Lower lobe of right lung (tissue), 2 donors: ENCODE measurements at places on chromosomes 11 and 22. TPM values are rescaled to one million over a fixed set of nuclear protein-coding genes. Genes with fewer than 3 reads are reported as not detected.

DNA sequence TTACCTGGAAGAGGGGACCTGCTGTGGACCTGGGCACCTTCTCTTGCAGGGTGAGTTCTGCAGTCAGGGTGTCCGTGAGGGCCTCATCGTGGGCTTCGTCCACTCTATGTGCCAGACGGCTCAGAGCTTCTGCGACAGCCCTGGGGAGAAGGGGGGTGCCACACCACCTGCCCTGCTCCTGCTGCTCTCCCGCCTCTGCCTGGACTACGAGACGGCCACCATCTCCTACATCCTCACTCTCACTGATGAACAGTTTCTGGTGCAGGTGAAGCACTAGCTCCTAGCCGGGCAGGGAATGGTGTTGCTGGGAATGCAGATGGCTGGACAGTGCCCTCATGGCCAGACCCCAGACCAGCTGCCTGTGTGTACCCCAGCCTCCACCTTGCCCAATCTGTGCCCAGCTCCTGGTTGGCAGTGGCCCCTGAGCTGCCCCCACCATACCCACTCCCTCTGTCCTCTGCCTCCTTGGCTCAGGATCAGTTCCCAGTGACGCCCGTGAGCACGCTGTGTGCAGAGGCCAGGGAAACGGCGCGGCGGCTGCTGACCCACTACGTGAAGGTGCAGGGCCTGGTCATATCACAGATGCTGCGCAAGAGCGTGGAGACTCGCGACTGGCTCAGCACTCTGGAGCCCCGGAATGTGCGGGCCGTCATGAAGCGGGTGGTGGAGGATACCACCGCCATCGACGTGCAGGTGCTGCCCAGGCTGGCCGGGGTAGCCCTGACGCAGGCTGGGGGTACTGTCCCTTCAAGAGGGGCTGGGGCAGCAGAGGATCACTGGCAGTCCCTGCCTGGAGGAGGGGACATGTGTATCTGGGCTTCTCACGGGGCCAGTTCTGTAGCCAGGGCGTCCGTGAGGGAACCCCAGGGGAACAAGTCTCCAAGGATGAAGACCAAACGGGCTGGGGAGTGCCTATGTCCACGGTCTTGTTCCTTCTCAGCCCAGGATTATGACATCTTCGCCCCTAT is 2.2 kb upstream of the TM7SF2 start:
- H3K36me3 ChIP-seq: peaks cover 42% of the 10 kb centered on the region
- no peak for DNase-seq
- peaks cover 40% of the 10 kb centered on the region for H3K4me1 ChIP-seq
- H3K27ac ChIP-seq: no peak overlapping the region

GRCh38 chr11:122113836-122114825 is 1.9 kb downstream of the BLID start:
- peaks cover 4% of the 10 kb centered on the region for H3K4me1 ChIP-seq
- H3K4me3 ChIP-seq: no peak overlapping the region
- no peak for DNase-seq

GRCh38 chr11:66251809-66252208 is 16.6 kb upstream of the RAB1B start:
- DNase-seq: no peak
- H3K27me3 ChIP-seq: no peaks in the 10 kb centered on the region
- no peak overlapping the region for H3K27ac ChIP-seq
- peaks cover 6% of the 10 kb centered on the region for H3K36me3 ChIP-seq
- peaks cover 6% of the 10 kb centered on the region for H3K4me1 ChIP-seq
- H3K4me3 ChIP-seq: no peak overlapping the region

The KCTD14 gene
- 12.3 TPM for total RNA-seq

DNA sequence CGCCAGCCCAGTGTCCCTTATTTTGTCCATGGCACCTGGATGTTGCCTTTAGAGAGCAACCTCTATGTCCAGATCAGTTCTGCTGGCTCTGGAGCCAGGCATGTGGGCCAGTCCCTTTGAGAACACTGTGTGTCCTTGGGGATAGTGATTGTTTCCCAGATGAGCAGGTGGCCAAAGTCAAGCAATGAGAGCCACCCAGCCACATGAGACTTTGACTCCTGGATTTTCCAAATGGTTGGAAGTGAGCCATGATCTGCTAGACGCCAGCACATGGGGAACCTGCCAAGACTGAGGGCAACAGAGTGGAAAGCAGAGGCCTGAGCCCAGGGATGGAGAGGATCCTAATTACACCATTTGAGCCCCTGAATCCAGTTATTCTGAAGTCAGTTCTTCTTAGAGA is 479.8 kb downstream of the OPCML start:
- peaks cover 15% of the 10 kb centered on the region for H3K27me3 ChIP-seq
- no peak overlapping the region for H3K27ac ChIP-seq
- DNase-seq: no peak
- H3K4me1 ChIP-seq: no peaks in the 10 kb centered on the region
- H3K36me3 ChIP-seq: no peaks in the 10 kb centered on the region

- no peak overlapping the region for H3K27ac ChIP-seq
- no peaks in the 10 kb centered on the region for H3K27me3 ChIP-seq
- no peaks in the 10 kb centered on the region for H3K36me3 ChIP-seq
- H3K4me1 ChIP-seq: no peaks in the 10 kb centered on the region
- no peak overlapping the region for H3K4me3 ChIP-seq
Measured at GRCh38 chr22:44801476-44801875, 49.1 kb downstream of the ARHGAP8 start.

The OR52E2 gene
- total RNA-seq: not detected

The OSBPL5 gene
- 46.2 TPM for total RNA-seq

DNA sequence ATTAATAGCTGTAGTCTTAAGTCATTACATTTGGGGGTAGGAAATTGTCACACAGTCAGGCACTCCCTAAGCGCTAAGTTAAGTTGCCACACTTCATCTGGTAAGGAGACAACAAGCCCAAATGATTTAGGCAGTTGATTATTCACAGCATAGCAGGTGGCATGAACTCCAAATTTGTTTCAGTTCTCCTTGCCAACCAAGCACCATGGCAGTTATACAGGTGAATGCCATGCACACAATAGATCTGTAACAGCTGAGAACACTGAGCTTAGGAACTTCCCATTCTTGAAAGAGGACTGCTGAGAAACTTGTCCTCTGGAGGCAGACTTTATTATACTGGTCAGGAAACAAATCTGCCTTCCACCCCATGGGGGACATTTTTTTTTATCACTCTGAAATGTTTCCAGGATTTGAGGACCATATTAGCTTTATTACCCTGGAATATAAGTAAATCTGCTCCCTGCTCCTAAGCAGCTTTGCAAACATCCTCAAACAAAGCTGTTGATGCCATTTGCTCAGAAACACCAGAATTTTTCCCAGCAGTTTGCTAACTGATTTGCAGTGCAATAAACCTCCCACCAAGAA is 5.1 kb upstream of the INTS4 start:
- peaks cover 4% of the 10 kb centered on the region for H3K4me1 ChIP-seq
- no peaks in the 10 kb centered on the region for H3K27me3 ChIP-seq
- no peaks in the 10 kb centered on the region for H3K36me3 ChIP-seq
- H3K27ac ChIP-seq: no peak overlapping the region

The TIRAP gene
- total RNA-seq: 15.2 TPM

DNA sequence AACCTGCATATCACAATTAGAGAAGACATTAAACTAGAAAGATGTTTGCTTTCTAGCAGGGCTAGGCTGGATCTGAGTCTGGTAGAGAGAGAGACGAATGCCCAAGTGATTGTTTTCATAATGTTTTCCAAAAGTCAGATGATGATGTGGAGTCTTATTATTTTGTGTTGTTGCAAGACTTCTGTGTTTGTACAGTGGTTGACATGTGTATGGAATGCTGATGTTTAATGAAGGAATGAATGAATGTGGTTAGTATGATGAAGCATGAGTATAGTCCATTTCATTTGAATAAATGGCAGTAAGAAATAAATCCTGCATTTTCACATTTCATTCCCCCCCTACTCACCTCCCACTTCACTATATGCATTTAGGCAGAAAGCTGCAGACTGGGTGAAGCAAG is 69.6 kb downstream of the PPP2R1B start:
- no peak overlapping the region for H3K4me3 ChIP-seq
- peaks cover 11% of the 10 kb centered on the region for H3K4me1 ChIP-seq
- no peak for DNase-seq

The CECR2 gene
- total RNA-seq: 10.9 TPM

DNA sequence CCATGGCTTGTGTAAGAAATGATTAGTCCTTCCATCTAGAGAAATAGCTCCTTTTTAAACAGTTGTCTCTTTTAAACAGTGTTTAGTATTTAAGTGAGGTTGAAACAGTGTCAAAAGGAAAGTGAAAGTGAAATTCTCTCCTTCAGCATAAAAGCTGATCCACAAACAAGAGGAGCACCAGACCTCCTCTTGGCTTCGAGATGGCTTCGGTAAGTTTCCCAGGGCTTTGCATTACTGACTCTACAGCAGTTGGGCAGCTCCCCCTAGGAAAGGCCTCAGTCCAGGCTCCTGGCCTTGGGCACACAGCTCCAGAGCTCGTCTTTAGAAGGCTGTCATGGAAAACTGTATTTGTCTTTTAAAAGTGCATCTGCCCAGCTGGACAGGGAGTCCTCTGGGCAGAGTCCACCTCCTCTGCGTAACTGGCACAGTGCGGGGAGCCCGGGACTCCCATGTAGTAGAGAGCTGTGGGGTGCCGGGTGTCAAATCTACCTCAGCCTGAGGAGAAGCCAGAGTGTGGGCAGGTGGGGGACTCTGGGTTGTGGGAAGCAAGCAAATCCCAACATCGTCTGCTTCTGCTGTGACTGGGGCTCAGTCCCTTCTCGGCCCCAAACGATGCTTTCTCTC is at the start of gene PLAAT4:
PLAAT4 (plus strand) TSS at position 140 of the 624 bp plus-strand sequence; CDS start at position 201, 61 bp downstream.
- peak within 1 kb of the TSS; percentile 88 for H3K27ac ChIP-seq
- peaks cover 10% of the 10 kb centered on the region for H3K36me3 ChIP-seq
- H3K4me1 ChIP-seq: peaks cover 55% of the 10 kb centered on the region
- H3K27me3 ChIP-seq: no peaks in the 10 kb centered on the region
- peak within 1 kb of the TSS; percentile 65 for H3K4me3 ChIP-seq
- no peak for DNase-seq

The OR5D16 gene
- total RNA-seq: not detected

The SYT13 gene
- total RNA-seq: not detected

The MYOD1 gene
- total RNA-seq: not detected

DNA sequence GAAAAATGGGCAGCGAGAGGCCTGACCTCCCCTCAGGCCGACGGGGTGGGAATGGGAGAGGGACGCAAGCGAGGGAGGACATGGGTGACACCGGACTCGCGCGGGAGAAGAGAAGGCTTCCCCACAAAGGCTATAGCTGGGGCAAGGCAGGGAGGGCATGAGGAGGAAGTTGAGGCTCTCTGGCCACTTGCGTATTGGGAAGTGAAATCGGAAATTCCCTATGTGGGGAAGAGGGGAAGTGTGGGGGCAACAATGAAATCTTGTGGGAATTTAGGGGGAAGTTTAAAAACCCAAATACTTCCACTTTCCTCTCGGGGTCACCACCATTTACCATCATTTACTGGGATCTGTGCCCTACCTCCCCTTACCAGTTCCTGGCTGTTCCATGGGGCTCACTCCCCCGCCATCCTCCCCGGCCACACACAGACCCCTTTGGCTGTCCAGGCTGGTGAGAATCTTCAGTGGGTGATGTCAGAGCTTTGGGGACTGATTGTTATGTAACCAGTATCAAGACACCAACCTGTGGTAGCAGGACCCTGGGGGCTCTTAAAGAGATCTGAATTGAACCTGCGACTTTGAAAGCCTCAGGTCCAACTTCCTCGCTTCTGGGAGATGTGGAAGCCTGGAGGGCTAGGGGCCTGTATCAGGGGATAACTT is 951 bp upstream of the EHD1 start:
- H3K27ac ChIP-seq: peak overlapping the region; percentile 91
- peaks cover 64% of the 10 kb centered on the region for H3K4me1 ChIP-seq
- no peak for DNase-seq
- H3K27me3 ChIP-seq: no peaks in the 10 kb centered on the region
- peaks cover 4% of the 10 kb centered on the region for H3K36me3 ChIP-seq

The BBOX1 gene
- total RNA-seq: 0.38 TPM

DNA sequence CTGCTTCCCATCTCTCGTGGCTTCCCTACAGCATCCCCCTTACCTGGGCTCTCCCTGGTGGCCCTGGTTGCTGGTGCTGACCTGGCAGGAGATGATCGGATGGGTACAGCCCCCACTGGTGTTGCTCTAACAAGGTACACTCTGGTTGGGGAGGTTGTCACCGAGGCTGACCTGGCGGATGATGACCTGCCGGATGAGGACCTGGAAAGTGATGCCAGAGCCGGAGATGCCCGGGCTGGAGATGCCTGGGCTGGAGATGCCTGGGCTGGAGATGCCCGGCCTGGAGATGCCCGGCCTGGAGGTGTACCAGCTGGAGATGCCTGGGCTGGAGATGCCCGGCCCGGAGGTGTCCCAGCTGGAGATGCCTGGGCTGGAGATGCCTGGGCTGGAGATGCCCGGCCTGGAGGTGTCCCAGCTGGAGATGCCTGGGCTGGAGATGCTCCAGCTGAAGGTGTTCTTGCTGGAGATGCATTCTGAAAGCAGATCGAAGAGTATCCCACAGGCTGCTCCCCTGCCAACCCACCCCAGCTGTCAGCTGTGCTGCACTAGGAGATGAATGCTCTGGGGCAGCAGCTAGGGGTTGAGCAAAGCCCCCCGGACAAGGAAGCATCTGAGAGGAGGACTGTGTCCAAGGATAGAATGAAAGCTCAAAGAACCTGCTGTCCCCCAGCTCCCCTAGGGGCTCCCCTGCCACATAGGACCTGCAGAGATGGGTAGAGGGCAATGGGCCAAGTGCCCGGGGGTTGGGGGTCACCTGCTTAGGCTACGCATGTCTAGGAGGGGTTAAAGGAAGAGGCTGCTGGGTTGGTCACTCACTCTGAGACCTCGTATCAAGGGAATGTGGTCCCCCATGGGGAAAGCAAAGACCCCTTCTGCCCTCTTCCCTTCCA is 10.6 kb downstream of the TMPRSS13 start:
- no peak overlapping the region for H3K4me3 ChIP-seq
- no peaks in the 10 kb centered on the region for H3K36me3 ChIP-seq
- H3K27ac ChIP-seq: no peak overlapping the region
- no peaks in the 10 kb centered on the region for H3K4me1 ChIP-seq
- H3K27me3 ChIP-seq: no peaks in the 10 kb centered on the region

- no peak for DNase-seq
- no peak overlapping the region for H3K27ac ChIP-seq
- no peaks in the 10 kb centered on the region for H3K27me3 ChIP-seq
- H3K36me3 ChIP-seq: no peaks in the 10 kb centered on the region
Measured at GRCh38 chr11:124096364-124096763, 18.9 kb upstream of the VWA5A start.

The MMP1 gene
- 0.97 TPM for total RNA-seq

GRCh38 chr11:2390725-2391151 is 9.8 kb upstream of the TSSC4 start:
- no peak overlapping the region for H3K4me3 ChIP-seq
- H3K27me3 ChIP-seq: no peaks in the 10 kb centered on the region
- peaks cover 58% of the 10 kb centered on the region for H3K4me1 ChIP-seq
- DNase-seq: no peak
- peaks cover 73% of the 10 kb centered on the region for H3K36me3 ChIP-seq
- no peak overlapping the region for H3K27ac ChIP-seq
